Stimulated activated CD8-positive, alpha-beta memory T cell treated with anti-CD3 and anti-CD28 coated beads, Interleukin-15, amount 100 ng/mL, for 48 hours (primary cell): ENCODE measurements at places on chromosomes 16 and 17.

DNA sequence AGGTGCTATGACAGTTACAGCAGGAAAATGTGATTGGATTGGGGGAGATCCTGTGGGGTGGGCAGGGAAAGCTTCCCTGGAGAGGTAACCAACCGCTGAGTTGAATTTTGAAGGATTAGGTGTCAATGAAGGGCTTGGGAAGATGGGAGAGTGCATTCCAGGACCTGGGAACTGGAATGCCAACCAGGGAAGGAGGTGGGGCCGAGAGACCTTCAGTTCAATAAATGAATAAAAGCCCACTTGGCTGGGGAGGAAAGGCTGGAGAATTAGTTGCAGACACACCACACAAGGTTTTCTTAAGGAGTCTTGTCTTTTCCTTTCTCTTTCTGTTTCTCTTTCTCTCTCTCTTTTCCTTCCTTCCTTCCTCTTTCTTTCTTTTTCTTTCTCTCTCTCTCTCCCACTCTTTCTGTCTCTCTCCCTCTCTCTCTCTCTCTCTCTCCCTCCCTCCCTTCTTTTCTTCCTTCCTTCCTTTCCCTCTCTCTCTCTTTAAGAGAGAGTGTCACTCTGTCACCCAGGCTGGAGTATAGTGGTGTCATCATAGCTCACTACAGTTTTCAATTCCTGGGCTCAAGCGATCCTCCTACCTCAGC is 3.3 kb downstream of the USP43 start:
- DNase-seq: no peak

- no peak for DNase-seq
Observed at GRCh38 chr16:67781565-67781921, 24.8 kb downstream of the RANBP10 start.

DNA sequence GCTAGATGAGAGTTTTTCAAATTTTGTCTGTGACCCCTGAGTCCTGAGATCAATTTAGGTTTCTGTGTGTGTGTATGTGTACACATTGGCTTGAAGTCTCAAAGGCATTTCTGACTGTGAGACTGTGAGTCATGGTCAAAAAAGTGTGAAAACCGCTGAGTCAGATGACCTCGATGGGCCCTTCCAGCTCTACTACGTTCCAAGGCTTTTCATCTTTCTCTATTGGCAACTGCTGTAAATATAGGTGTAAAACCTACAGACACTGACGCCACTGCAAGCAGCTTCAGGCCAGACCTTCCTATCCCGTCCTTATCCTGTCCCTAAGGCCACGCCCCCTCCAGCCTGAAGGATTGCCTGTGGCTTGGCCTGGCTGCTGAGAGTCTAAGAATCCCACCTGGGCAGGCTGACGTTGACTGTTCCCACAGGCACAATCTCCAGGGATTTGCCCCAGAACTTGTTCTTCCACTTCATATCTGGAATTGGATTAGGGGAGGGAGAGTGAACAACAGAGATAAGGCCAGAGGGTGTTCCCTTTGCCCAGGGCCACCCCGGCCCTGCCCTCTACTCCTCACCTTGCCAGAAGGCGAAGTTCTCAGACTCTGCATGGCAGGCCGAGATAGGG is 11.3 kb downstream of the OSBPL7 start:
- DNase-seq: no peak

GRCh38 chr16:56866955-56867830 is 2.2 kb downstream of the SLC12A3 start:
- no peak for DNase-seq

GRCh38 chr17:40561871-40562611 is 3.2 kb downstream of the CCR7 start:
- DNase-seq: peak; percentile 58

- peak; percentile 64 for DNase-seq
Observed at GRCh38 chr17:78748730-78749317, 33.2 kb downstream of the CYTH1 start.

GRCh38 chr17:57132663-57133062 is 47.6 kb downstream of the AKAP1 start:
- no peak for DNase-seq

DNA sequence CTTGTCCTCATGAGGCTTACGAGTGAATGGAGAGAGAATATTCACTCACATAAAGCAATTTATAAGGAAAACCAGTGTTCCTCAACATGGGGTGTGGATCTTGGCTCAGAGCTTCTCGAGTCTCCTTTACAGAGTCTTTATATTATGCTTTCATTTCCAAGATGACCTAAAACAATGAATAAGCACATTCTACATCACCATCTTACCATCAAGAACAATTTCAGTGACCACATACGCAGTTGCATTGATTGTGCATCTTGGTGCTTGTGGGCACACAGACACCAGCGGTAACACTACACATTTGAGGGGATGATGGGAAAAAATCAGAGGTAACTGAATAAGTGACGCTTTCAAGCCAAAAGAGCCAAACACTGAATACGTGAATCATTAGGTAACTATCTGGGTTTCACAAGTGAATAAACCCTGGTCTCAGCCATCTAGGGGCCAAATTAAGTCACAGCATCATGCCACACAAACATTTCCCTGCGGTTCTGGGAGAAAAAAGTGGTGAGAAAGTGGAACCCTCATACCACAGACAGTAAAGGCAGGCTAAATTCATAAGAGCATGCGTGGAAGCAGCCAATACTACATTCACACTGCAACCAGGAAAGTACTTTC is 9.4 kb downstream of the CWC25 start:
- peak; percentile 15 for DNase-seq

DNA sequence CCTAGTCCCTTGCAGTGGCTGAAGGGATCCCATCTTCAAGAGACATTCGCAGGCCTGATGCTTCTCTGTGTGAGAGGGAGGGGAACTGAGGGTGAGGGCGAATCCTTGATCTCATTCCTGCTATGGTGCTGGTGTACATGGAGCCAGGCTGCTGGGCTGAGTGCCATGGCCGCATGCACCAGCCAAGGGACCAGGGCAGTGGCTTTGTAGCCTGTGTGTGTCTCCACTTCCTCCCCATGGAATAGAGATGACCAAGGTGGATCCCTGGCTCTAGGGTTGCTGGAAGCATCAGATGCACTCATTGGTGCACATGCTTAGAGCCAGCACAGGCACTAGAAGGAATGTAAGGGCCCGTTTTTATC is 195.0 kb downstream of the FOXL1 start:
- DNase-seq: no peak

- no peak for DNase-seq
Observed at GRCh38 chr17:48236681-48237134, 129.1 kb downstream of the SNX11 start.

- DNase-seq: no peak
Observed at GRCh38 chr16:48295488-48296281, 48.3 kb upstream of the ABCC11 start.

DNA sequence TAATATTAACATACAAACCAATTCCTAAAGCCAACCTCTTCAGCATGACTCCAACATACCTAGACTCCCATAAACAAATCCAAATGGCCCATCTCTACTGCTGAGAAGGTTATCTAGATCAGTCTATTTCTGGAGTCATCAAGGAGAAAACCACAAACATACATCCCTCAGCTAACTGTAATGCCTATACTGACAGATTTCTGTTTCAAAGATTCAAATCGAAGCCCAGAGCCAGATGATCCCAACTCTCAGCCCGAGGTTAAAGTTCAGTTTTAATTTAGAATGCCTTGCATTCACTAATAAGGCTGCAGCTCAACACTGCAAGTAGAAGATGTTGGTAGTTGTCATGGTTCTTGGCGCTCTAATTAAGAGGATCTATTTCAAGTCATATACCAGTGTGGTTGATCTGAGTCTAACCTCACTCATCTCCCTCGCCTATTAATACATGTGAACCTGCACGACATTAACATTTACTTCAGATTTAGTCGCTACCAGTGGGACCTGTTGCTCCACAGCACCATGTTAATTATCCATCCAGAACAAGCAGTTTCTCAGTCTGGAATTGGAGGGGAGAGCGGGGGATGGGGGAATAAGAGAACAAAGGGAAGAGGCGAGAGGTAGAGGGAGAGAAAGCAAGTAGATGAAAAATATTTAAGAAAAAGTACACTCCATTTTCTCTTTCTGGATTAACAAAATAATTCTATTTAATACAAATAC is 15.4 kb downstream of the PHF12 start:
- DNase-seq: no peak

DNA sequence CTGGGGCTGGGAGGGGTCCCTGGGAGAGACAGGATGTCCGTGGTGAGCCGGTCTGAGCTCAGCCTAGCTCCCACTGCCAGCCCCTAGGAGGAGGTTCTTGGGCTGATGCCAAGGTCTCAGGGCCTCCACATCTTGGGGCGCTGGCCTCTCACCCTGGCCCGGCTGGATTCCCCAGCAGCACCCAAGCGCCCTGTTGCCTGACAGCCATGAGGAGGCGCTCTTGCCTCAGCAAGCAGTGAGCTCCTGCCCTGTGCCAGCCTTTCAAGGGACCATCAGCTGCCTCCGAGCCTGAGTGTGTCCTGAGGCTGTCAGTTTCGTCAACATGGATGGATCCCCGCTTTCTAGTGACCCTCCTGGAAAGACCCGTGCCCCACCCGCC is 234.9 kb upstream of the CIBAR2 start:
- DNase-seq: no peak

GRCh38 chr17:61813211-61813610 is 50.1 kb downstream of the BRIP1 start:
- DNase-seq: no peak

DNA sequence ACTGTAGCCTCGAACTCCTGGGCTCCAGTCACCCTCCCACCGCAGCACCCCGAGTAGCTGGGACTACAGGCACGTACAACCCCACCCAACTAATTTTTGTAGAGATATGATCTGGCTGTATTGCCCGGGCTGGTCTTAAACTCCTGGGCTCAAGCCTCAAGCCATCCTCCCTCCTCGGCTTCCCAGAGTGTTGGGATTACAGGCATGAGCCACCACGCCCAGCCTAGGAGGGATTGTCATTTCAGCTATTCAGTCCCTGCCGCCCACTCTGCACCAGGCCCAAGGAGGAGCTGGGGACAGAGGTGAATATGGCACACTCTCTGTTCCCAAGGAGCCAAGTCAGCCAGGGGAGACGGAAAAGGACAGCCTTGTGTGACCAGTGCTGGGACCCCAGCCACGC is 256.2 kb downstream of the PARN start:
- no peak for DNase-seq

GRCh38 chr17:78322327-78322857 is 37.5 kb downstream of the SOCS3 start:
- DNase-seq: no peak

DNA sequence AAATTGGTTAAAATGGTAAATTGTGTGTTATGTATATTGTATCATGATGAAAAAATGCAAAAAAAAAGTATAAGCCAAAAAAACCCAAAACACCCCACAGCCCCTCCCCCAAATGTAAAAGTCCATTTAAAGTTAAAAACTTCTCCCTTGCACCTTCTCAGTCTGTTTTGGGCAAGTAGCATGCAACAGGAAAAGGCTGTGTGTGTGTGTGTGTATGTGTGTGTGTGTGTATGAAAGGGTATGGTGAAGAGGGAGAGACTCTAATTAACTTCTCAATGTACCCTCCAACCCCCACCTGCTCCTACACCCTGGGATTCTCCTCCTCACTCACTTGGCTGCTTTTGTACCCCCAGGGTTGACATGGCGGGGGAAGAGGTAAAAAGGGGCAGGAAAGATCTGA is 9.2 kb upstream of the GGT6 start:
- no peak for DNase-seq

GRCh38 chr16:30603945-30604315 is 6.3 kb downstream of the ZNF689 start:
- DNase-seq: no peak

- no peak for DNase-seq
Observed at GRCh38 chr17:51848451-51848850, 310.1 kb downstream of the CA10 start.

- no peak for DNase-seq
Observed at GRCh38 chr16:83727018-83727417, 80.8 kb upstream of the HSBP1 start.

DNA sequence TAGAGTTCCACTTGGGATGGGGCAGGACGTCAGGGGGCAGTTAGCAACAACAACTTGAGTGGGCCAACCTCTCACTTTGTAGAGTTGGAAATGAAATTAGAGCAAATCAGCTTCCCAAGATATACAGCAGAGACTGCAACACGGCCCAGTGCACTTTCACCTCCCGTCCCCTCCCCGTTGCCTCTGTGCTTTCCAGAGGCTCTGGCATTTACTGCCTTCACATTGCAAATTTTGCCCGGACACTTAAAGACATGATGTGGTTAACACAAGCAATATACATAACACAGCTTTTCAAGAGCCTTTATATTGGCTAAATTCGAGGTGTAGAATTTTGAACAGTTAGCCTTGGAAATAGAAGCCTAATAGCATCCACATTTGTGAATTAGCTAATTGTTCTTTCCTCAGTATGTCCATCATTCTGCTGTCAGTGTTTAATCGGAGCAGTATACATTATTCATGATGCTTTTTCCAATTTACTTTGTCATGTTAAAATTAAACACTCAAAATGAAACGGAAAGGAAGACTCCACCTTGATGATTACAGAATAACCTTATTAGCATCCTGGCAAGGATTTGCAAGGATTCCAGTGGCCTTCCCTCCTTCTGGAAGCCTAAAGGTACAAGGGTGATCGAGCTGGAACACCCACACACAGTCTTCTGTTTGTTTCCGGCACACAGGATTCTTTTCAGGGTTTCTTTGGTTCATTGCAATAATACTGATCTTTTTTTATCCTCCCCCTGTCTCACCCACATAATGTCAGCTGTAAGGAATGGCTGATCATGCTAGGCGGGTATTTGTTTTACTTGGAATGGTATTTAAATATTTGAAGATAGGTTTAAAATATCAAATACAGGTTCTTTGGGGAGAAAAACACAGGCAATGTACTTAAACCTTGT is 190.9 kb upstream of the CACNG5 start:
- DNase-seq: no peak

- DNase-seq: no peak
Observed at GRCh38 chr17:50177476-50177875, 11.7 kb downstream of the SGCA start.

DNA sequence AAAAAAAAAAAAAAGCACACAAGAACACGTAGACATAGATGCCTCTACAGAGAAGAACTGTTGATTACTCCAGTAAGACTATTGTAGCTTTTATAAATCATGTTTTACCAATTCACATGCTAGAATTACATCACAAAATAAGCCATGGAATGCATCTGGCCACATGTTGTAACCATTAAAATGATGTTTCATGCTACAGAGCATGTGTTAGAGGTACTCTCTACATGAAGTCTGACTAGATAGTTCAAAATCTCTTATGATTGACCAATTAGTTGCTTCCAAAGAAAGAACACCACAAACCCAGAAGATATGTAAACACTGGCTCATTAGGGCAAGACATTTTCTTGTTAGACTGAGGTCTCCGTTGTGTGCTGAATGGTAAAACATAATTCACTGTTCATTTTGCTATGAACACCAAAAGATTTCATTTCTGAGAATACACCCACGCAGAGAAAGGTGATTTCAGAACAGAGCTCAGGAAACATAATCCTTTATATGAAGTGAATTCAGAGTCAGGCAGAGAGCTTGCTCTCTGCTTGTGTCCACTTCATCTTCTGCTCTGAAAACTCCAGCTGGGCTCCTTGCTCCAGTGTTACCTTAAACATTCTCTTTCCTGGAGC is 411.4 kb upstream of the SOX9 start:
- no peak for DNase-seq
